ENCODE measurements at places on chromosomes 4 and X. TPM values are rescaled to one million over a fixed set of nuclear protein-coding genes. Genes with fewer than 3 reads are reported as not detected.

DNA sequence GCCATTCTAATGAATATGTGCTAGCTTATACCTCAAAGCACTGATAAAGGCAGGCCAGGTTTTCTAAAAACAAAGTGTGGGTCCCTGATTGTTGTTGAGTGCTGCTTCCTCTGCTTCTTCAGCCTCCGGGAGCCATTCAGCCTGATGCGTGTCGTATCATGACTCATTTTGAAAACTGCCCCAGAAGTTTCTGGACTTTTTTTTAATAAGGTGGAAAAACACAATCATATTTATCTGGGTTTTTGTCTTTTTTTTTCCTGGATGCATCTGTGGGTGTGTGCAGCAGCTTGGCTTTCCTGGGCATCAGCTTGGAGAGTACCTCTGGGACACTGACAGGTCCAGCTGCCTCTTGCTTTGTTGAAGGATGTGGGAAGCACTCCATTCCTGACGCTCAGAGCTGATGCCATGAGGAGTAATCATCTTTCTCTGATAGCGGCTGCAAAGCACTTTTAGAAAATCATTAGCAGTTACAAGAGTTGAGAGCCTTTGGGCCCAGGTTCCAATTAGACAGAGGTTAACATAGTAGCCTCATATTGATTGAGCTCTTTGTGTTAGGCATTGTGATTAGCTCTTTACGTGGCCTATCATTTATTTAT lies 66.9 kb downstream of the PARM1 start:
- no peak for DNase-seq

DNA sequence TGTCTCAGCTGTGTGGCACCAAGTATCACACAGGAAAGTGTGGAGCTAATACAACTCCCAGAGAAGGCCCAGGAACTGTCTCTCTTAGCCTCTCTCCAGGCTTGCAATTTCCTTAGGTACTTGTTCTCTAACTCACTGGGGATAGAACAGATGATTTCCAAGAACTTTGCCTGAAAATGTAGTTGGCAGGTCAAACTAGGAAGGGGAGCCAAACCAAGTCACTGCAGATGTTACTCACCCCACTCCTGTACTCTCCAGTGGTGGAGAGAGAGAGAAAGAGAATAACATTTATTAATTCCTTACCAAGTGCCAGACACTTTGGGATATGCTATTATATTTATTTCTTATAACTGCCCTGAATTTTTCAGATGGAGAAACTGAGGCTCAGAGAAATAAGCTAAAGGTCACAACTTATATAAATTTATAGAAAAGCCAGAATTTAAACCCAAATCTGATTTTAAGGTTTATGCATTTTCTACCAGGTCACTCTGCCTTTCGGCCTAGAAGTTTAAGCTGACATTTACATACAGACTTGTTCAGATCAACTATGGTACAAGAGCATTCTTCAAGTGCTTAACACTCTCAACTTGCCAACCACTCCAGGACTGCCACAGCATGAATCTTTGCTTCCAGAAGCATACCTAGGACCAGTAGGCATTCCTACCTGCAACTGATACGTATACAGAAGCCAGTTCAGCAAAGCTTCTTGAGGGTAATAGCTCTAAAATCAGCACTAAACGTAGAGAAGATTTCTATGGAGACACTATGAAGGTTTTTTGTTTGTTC lies 248.6 kb upstream of the ETNPPL start:
- DNase-seq = no peak

DNA sequence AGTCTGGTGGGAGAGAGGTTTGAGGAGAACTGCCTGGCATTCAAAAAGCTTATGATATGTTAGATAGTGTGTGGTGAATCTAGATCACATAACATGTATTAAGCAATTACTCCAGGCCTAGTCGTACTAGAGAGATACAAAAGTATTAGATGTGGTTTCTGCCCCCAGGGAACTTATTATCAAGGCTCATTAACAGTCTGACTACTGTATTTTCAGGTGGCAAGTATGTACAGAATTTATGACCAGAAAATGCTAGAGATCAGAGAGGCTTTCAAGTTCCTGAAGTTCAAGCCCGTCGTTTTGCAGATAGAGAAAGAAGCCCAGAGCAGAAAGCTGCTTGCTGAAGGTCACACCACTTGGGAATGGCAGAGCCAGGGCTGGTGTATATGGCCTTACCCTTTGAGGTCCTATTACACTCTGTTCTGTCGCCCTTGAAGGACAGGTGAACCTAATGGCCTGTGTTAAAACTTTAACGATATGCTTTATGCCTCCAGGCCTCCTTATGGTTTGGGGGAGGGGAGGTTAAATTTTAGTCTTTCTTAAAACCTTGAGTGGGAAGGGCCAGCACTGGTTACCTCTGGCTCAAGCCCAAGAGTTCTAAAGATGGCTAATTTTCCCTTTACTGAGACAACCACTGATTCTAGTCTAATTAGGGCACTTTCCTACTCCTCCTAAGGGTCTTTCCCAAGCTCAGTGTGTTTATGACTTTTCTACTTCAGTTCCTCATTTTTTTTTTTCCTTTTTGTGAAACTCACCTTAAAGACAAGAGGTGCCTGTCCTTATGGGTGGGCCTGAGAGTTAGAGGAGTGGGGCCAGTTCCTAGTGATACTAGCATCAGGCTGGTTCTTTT lies 19.9 kb downstream of the TMEM164 start:
- no peak for DNase-seq

Gene MAOA
- polyA plus RNA-seq = 14.9 TPM

Measured in renal pelvis (tissue), 12 donors.